Activated CD8-positive, alpha-beta T cell treated with anti-CD3 and anti-CD28 coated beads, Interleukin-2, amount 10 ng/mL, durations not matched to agents 7 days and 5 days (primary cell): ENCODE measurements at places on chromosomes 1 and 21. TPM values are rescaled to one million over a fixed set of nuclear protein-coding genes. Genes with fewer than 3 reads are reported as not detected.

DNA sequence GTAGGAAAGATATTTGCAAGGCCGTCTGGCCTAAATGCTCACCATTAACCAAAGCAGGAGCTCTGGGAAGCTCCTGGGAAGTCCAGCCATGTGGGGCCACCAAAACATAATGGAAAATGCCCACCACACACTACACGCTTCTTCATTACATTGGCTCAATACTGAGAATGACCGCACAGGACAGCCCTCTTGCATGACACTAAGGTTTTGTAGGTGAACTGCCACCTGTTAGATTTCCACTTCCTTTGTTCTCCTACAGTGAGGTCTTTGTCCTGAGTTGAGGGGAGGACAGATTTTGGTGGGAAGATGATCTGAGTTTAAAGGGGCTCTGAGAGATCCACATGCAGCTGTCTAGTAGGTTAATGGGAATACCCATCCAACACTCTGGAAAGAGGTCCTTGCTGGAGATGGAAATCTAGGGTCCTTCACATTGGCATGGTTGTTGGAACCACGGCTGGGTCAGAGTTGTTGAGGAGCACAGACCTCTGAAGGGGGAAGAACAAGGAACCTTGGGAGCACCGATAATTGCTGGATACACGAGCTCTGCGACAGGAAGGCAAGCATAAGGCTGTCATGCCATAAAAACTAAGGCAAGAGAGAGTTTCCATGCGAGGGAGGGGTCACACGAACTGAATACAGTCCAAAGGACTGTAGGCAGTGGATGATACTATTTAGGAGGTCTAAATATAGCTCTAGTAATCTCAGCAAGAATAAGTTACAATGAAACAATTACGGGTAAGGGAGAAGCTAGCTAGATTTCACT, 105.5 kb upstream of the IRF2BP2 start:
- no peaks in the 10 kb centered on the region for H3K36me3 ChIP-seq
- no peak overlapping the region for H3K4me3 ChIP-seq
- H3K27ac ChIP-seq: no peak overlapping the region
- no peak for DNase-seq
- H3K27me3 ChIP-seq: no peaks in the 10 kb centered on the region
- no peaks in the 10 kb centered on the region for H3K4me1 ChIP-seq

GRCh38 chr1:207423560-207424292, 30.4 kb upstream of the CR2 start:
- peaks cover 9% of the 10 kb centered on the region for H3K27me3 ChIP-seq
- no peak overlapping the region for H3K4me3 ChIP-seq
- no peak for DNase-seq
- no peak overlapping the region for H3K27ac ChIP-seq
- no peaks in the 10 kb centered on the region for H3K4me1 ChIP-seq

- no peaks in the 10 kb centered on the region for H3K27me3 ChIP-seq
- no peaks in the 10 kb centered on the region for H3K4me1 ChIP-seq
- no peak overlapping the region for H3K4me3 ChIP-seq
- no peak overlapping the region for H3K27ac ChIP-seq
- no peak for DNase-seq
These were observed 1223.9 kb downstream of the BRINP3 start for GRCh38 chr1:189253601-189254350.

LIN28A gene
- total RNA-seq: not detected

TRABD2B gene
- total RNA-seq: not detected
